ENCODE measurements at places on chromosomes 12 and 14.

DNA sequence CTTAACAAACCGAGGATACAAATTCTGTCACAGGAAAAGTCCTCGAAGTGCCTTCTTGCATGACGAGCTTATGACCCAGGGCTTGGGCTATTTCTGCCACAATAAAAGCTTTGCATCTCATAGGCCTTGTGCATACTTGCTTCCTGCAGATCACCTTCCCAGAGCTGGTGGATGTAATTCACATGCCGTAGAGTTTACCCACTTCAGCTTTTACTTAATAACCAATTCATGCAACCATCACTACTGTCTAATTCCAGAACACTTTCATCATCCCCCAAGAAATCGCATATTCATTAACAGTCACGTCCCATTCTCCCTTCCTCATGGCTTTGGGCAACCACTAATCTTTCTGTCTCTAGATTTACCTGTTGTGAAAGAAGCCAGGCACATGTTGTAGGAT is 9.0 kb upstream of the BDKRB1 start:
- DNase-seq: no peak

DNA sequence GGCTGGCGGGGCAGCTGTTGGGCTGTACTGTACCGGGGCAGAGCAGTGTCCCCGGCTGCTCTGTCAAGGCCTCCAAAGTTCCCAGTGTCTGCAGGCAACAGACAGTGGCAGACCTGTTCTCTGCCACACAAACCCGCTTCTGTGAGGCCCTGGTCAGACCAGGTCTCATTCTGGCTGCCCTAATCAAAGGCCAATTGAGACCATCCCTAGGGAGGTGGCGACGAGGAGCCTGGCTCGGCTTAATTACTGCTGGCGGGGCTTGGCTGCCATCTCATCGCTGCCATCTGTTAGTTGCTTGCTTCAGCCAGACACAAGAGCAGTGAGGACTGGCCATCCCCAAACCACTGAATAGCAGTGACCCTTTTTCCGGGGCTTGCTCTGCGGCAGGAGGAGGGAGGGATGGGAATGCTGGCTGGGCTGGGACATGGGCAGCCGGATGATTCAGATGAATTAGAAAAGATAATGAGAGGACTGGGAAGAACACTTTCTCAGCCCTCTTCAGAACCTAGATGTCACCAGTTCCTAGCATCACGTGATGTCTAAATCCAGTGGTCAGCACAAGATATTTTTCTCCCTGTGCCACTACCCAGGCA is 24.5 kb downstream of the ERG28 start:
- no peak for DNase-seq

DNA sequence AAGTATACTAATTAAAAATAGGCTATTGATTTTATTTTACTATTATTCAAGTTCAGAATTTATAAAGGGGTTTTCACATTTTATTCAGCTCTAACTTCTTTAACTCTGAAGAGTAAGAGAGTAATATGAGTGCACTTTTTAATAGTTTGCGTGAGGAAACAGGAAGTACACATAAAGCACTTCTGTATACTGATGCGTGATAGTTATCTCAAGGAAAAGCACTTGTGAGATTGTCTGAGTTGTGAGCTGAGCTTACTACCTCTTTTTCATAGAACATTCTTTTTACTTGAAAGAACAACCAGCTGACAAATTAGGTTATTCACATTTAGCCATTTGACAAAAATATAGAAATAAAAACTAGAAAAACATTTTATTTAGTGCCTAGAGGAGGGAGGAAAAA is 1.9 kb downstream of the RAD51AP1 start:
- DNase-seq: no peak

GRCh38 chr12:61188801-61189595 is 1071.2 kb upstream of the USP15 start:
- no peak for DNase-seq

DNA sequence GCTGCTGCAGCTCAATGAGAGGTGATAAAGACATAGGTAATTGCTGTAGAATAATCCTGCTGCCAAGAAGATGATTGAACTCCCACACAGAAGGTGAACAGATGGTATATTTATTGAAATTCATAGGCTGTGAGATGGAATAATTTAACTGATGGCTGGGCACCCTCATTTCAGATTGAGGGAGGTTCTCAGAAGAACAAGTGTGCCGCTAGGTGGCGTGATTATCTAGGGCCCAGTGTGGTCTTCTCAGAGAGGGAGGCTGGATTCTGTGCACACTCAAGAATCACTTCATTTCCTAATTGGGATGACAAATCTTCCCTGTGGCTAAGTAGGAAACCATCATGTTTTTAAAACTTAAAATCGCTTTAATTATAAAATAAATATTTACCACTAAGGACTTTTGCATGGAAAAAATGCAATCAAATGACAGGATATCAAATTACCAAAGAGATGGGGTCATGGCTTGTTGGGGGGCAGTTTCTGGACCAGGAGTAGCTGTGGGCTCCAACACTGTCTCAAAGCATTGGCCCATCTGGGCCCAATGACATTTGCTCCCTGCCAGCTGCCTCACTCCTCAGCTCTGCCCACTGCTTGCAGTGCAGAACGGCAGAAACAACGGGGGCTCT is 132.3 kb downstream of the SNAPC1 start:
- DNase-seq: no peak

DNA sequence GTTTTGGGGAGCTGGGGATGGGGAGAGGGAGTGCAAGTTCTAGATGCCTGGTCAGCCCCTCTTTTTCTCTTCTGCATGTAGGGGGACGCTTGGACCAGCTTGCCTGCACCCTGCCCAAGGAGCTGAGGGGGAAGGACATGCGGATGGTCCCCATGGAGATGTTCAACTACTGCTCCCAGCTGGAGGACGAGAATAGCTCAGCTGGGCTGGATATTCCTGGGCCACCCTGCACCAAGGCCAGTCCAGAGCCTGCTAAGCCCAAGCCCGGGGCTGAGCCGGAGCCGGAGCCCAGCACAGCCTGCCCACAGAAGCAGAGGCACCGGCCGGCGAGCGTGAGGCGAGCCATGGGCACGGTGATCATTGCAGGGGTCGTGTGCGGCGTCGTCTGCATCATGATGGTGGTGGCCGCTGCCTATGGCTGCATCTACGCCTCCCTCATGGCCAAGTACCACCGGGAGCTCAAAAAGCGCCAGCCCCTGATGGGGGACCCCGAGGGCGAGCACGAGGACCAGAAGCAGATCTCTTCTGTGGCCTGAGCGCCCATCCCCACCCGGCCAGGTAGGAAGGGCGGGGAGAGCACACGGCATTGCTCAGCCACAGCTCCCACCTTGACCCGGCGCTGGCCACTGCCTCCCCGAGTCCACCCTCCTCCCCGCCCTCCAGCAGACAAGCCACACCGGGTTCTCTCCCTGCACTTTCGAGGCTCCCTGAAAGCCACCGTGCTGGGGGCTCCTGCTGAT is 14.0 kb downstream of the LRTM2 start:
- DNase-seq: no peak

DNA sequence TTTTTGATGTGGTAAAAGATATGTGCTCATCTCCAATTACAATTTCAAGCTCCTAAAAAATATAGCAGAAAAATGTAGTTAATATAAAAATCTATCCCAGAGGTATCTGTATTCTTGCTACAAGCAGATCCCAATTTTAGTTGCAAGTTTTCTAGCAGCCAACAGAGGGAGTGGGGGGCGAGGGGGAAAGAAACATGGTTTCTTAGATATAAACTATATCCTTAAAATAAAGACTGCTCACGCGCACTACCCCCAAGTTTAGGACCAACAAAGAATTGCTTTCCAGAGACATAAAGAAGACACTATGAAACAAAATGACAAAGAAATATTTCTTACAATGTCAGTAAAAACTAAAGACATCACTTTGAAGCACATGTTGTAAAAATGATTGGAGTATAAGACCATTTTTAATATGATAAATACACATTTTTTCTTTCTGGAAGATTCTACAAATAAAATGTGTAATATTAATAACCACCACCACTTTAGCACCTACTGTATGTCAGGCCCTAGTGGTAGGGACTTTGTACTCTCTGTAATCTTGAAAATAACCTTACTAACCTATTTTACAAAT is 5.4 kb downstream of the MAGOHB start:
- no peak for DNase-seq

GRCh38 chr12:129927316-129927900 is 23.6 kb upstream of the TMEM132D start:
- no peak for DNase-seq

- no peak for DNase-seq
These were observed 9.1 kb downstream of the RILPL1 start for GRCh38 chr12:123524378-123524777.

Measured in coronary artery (tissue), 2 donors.